ENCODE measurements at places on chromosomes 6 and 20.

DNA sequence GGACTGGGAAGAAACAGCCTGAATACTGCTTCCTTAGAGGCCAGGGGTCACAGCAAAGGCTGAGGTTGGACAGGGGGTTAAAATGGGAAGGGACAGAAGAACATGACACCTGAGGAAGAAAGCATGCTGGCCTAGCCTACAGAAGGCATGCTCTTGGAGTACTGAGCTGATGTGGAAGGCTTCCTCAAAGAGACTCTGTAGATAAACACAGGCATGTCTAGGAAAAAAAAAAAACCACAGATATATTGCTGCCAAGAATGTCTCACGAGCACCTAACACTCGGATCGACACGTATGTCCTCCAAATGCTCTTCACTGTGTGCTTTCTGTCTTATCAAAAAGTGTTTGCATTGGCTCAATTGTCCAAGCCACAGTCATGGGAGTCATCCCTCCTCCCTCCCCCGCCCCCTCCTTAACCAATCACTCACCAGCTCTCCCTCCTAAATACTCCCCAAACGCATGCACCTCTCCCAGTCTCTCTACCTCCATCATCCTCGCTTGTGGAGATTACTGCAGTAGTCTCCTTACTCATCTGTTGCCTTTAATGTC is 101.1 kb upstream of the LRFN2 start:
- DNase-seq, result no peak

GRCh38 chr6:56372406-56372995 is 125.1 kb upstream of the COL21A1 start:
- no peak for DNase-seq

- DNase-seq, result no peak
Observed at GRCh38 chr20:37853823-37854375, 49.0 kb upstream of the VSTM2L start.

- DNase-seq, result no peak
Observed at GRCh38 chr6:115753446-115753845, 307.2 kb downstream of the FRK start.

- DNase-seq, result no peak
Observed at GRCh38 chr6:168692193-168692914, 251.4 kb downstream of the SMOC2 start.

DNA sequence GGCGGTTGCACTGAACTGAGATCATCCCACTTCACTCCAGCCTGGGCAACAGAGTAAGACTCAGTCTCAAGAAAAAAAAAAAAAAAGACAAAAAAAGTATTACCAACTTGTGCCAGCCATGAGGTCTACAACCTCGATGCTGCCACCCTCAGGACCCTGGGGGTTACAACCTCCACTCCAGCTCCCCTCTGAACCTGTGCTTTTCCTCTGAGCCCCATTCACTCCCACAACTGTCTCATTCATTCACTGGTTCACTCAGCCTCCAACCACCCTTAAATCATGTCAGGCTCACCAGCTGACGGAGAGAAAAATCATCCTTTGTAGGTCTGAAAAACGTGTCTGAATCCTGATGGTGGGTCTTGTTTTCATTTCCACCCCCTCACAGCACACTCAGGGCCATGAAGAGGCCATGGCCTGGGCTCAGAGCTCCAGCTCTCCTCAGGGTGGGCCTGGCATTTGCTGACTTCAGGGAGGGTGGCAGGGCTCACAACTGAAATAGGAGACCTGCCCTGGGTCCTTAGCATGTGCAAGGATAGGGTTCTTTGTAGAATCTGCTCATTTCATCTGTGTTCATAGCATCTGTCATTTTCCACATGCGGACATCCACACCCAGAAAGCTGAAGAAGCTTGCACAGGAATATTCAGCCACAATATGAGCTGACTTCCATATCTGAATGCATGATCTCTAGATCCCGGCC is 1.9 kb upstream of the ULBP1 start:
- no peak for DNase-seq

- no peak for DNase-seq
Observed at GRCh38 chr20:35506179-35506578, 23.3 kb downstream of the C20orf173 start.

- no peak for DNase-seq
Observed at GRCh38 chr6:129112591-129112990, 229.7 kb downstream of the LAMA2 start.

- DNase-seq, result no peak
Observed at GRCh38 chr6:134766497-134766896, 183.4 kb downstream of the ALDH8A1 start.

DNA sequence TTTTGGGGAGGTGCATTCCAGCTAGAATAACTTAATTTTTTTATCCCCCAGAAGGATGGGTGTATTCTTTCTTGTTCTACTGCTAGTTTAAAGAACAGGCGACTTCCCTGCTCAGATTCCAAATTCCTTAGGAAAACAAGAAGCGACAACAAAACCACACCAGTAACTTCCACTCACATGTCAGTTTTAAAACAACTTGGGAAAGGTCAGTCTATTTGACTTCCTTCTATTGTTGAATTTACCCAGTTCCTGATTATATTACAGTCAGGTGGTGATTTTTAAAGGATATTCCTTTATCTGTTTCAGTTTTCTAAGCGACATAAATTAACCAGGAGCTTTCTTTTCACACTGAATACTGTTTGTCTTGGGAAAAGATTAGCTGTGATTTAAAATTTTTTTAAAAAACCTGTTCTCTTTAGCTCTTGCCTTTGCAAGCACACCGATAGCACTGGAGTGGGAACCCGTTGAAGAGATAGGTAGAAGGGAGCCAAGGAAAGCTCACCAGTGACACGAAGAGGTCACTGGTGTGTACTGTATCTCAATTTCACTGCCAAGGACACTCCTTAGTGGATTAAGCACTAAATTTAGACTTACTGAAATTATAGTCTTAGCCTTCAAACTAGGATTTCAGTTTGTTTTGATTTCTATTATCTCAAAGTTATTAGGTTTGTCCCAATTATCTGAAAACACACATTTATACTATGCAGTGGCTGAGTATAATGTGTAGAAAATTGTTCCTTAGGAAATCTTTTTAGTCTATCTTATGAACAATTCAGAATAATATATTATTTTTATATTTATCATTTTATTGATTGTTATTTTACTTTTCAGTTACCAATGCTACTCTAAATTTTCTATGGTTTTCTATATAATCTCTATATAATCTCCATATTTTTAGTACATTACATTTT is 22.3 kb downstream of the MARCKS start:
- no peak for DNase-seq

DNA sequence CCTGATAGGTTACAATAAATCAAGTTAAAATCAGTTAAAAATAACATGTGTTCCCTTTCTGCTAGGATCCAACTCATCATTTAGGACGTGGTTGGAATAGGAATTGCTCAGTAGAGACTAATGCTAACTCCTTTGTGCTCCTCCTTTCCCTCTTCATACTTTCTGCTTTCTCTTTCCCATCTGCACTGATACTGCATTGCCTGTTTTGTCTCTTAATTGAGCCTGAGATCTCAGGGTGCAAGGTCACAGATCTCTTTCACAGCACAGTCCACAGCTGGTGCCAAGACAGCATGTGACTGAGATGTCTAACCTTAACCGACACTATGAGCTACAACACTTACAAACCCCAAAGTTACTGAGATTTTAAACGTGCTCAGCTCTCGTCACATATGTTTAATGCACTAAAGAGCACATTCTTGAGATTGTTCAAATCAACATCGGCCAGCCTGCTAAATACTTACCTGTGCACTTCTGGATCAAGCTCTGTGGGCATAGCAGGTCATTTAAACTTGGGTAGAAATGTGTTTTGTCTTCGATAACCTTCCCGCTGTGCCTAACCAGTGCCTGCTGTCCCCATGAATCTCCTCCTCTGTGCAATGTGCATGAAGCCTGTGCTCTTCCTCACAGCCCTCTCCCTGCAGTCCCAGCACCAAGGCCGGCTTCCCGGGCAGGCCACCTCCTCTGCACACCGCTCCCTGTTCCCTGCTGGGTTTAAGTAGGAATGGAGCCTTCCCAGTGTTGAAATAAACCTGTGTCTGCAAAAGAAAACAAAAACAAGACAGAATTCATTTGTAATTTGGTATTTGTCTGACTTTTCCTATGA is 39.6 kb upstream of the AFDN start:
- DNase-seq, result no peak

DNA sequence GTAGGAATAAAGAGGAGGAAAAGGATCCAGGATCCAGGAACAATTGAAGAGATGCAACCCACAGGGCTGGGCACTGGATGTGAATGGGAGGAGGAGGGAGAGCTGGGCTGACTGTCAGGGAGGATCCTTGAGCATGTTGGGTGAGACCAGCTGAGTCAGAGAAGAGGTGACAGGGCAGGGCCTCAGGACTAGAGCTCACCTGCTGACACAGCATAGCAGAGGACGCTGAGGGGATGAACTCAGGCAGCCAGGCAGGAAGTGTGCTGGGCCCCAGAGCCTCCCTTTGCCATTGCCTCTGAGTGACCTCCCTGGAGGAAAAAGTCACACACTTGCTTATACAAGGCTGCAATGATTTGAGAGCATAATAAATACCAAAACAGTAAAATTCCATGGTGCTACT is 72.3 kb downstream of the ZNF133 start:
- DNase-seq, result no peak

DNA sequence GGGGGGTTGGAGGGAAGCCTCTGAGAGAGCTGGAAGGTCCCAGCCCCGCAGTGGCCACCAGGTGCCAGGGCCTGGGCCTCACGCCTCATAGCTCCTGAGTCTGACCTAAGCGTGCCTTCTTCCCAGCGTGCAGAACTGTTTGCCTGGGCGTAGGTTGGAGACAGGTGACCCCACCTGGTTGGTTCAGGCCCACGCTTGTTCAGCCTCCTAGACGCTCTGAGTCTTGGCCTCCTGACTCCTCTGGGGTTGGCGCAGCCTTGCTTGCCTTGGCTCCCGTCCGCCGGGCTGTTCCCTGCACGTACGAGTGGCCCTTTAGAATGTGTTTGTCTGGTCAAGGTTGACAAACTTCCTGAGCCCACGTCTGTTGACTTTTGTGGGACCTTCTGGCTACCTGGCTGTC is 70.8 kb downstream of the EYA2 start:
- no peak for DNase-seq

DNA sequence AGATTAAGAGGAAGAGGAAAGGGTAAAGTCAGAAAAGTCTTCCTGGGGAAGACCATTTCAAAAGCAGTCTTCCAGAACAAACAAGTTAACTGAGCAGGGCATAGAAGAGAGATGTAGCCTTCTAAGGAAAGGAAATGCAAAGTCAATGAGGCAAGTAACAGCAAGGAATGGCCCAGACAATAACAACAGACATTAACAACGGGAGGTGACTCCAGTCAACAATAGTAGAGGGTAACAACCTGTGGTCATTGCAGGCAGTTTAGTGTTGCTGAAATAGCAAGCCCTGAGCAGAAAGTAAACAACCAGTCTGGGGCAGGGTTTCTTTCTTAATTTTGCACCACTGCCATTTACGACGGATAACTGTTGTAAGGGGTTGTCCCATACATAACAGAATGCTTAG is 2.1 kb downstream of the MDN1 start:
- no peak for DNase-seq

GRCh38 chr6:35489995-35490791 is 6.7 kb downstream of the TEAD3 start:
- peak; percentile 46 for DNase-seq

DNA sequence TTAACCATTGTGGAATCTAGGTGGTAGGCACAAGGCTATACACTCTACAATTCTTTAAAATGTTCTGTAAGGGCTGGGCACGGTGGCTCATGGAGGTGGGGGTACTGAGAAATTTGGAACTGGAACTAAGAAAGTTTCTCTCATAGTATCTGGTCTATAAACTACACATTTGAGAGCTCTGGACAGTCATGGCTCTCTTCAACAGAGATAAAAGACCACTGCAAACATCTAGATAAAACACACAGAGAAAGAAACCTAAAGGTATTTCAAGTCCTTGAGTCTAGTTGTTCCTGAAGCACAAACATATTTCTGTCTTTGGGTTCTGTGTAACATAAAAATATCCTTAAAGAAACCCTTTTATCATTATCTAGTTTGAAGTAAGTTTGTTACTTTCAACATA is 35.2 kb downstream of the ILRUN start:
- no peak for DNase-seq

DNA sequence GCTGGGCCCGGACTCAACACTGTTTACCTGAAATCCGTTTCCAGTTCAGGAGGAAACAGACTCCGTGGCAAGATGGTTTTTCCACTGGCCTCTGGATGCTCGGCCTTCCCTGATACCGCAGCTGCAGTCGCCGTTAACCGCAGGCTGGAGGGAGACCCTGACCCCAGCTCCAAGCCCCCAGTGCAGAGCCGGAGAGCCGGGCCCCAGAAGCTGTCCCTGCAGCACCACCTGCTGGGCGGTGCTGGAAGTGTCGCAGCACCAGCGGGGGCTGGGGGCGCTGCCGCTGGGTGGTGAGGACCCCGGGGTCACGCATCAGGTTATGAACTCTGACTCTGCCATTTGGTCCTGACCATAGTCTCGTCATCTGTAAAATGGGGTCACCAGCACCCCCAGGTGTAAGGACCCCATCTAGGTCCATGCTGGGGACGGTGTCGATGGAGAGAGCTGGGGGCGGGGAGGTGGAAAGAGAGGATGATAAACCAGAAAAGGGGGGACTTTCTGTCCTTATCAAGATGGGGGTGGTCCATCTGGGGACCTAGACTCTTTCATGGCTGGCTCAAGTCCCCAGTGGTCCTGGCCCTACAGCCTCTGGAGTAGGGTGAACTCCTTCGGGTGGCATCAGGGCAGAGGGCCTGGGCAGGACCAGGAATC is 20.8 kb upstream of the CHRNA4 start:
- no peak for DNase-seq

DNA sequence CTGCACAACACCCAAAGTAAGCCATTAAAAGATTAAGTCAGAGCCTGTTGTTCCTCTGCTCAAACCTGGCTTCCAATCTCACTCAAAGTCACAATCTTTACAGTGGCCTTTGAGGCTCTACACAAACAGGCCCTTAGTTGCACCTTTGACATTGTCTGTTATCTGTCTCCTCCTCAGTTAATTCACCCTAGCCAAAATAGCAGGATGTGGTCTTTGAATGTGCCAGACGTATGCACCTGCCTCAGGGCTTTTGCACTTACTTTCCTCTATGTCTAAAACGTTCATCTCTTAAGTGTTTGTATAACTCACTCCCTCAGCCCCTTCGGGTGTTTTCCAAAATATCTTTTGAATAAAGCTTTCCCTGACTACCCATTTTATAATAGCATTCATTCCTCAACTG is 107.7 kb downstream of the EYA4 start:
- no peak for DNase-seq

DNA sequence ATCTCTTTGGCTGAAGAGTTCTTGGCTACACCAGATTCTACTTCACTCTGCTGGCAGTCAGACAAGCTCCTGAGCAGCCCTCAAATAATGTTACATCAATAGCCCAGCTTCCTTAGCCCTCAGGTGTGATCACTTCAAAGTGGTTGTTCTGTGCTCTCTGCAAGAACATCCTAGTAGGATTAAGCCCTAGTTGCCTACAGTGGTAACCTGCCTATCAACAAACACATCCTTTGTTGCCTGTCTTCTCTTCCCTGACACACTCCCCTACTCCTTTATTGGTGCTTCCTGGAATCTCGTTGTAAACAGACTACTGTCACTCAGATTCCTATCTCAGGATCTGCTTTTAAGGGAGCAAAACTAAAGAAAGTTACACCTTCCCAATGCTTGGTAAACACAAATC is 45.1 kb upstream of the TASP1 start:
- DNase-seq, result no peak

- no peak for DNase-seq
Observed at GRCh38 chr6:157608221-157609075, 214.6 kb upstream of the SNX9 start.

GRCh38 chr20:44695674-44696300 is 19.4 kb upstream of the CCN5 start:
- no peak for DNase-seq
